ENCODE measurements at places on chromosomes 16 and 17.

GRCh38 chr16:11658896-11659708, 9.2 kb upstream of the SNN start:
- no peak for DNase-seq

DNA sequence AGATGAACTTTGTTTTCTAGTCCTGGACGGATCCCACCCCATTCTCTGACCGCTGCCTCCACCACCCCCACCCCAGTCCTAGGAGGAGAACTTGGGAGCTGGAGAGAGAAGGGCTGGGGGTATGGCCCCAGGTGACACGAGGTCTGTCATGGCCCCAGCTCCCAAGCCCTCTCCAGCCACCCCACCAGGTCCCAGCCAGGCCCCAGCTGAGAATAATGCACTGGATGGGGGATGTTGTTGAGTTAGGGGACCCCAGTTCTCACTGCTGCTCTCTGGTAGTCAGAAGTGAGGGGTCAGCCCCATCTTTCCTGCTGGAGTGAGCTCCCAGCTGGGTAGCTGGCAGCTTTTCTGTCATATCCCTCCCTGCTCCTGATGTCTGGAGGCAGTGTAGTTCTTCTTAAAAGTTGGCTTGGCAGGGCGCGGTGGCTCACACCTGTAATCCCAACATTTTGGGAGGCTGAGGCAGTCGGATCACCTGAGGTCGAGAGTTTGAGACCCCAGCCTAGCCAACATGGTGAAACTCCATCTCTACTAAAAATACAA, 4.6 kb upstream of the COL1A1 start:
- no peak for DNase-seq

- DNase-seq: no peak
Observed at GRCh38 chr16:80480664-80481063, 60.1 kb upstream of the DYNLRB2 start.

- peak; percentile 70 for DNase-seq
Observed at GRCh38 chr16:87661561-87661960, 59.3 kb downstream of the JPH3 start.

DNA sequence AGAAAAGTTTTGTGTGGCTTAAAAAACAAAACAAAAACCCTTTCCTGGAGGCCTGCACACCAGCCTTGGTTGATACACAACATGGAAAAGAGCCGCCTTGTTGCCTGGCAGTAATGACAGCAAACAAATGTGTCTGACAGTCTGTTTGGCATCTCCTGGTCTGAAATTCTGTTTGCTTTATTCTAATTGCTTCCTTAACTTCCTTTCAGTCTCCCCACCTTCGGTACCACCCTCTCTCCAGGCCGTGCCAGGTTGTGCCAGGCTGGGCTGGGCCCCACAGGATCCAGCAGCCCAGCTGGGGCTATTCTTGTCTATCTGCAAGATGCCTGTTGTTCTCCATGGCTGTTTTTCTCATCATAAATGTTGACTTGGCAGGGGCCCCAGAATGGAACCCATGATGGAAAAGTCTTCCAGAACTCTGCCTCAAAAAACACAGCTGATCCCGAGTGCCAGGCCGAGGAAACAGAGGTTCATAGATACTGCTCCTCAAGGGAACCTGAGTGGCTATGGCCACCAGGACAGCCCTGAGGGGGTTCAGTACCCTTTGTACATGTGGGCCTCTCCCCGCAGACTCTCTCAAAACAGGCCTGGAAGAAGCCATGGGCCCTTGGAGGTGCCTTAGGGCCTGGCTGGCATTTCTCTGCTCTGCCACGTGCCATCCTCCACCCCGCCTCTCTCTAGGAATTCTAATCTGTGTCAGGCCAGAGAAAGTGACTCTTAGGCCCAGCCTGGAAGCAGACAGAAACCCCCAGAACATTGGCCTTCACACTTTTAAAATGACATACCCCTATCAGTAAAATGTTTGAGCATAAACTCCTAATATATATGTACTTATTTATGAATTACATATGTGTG, 50.5 kb downstream of the YPEL2 start:
- no peak for DNase-seq

GRCh38 chr16:10169904-10170410, 12.3 kb downstream of the GRIN2A start:
- no peak for DNase-seq

GRCh38 chr16:21713549-21714368, 50.0 kb downstream of the OTOA start:
- peak; percentile 7 for DNase-seq

DNA sequence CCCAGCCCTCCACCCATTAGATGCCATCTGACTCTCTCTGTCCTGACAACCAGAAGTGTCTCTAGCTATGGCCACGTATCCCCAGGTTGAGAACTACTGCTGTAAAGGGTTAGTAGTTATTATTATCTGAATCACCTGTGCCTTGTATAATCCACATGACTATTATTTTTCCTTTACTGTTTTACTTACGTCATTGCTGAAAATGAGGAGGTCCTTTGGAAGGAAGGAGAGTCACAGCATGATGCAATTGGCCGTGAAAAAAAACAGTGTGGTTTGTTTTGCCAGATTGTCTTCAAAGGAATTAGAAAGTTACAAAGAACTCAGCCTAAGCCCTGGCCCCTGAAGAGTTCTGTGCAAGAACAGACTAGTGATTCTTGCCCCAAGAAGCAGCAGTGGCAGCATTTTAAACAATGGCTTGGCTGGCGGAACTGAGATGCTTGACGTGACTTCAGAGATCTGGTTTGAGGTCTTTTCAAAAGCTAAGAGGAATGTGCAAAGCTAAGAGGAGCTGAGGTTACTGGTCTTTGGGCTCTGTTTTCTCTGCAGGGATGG, 413.3 kb upstream of the EEF2KMT start:
- no peak for DNase-seq

DNA sequence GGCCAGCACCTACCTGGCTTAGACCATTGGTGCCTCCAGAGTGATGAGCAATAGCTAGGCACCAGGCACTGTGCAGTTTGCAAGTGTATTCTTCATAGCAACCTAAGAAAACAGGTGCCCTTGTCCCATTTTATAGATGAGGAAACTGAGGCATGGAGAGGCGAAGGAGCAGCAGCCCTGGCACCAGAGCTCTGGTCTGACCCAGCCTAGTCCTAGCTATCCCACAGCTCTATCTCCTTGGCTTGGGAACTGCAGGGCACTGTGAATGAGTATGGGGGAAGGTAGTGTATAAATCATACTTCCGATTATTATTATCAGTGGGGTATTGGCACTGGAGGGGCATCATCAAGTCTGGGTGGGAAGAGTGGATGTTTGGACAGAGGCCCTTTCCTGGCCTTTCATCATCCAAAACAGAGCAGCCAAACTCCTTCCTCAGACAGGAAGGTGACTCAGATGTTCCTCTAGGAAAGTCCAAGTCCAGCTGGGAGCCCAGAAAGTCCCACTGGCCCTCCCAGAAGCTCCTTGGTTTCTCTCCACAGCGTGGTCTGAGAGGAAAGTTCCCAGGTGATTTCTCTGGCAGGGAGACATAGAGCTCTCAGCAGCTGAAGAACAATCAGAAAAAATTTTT, 32.0 kb upstream of the PLLP start:
- DNase-seq: peak; percentile 92

GRCh38 chr17:77930780-77931768, 27.4 kb upstream of the TNRC6C start:
- DNase-seq: no peak

GRCh38 chr17:70171159-70171558, 1.8 kb downstream of the KCNJ2 start:
- DNase-seq: no peak

- DNase-seq: peak; percentile 67
Observed at GRCh38 chr17:81419319-81419885, 24.1 kb downstream of the BAHCC1 start.

- no peak for DNase-seq
Observed at GRCh38 chr16:67356396-67356795, 29.8 kb downstream of the LRRC36 start.

- DNase-seq: peak; percentile 84
Observed at GRCh38 chr16:71894229-71894920, 956 bp upstream of the IST1 start.

GRCh38 chr16:83652943-83653342, 154.8 kb upstream of the HSBP1 start:
- DNase-seq: no peak

GRCh38 chr16:6146874-6147425, 1049.4 kb upstream of the EEF2KMT start:
- DNase-seq: no peak

GRCh38 chr17:73746314-73747073, 102.2 kb upstream of the SDK2 start:
- DNase-seq: no peak

- no peak for DNase-seq
Observed at GRCh38 chr17:56679777-56680422, 86.4 kb downstream of the NOG start.

GRCh38 chr17:64599827-64600226, 62.3 kb downstream of the SMURF2 start:
- DNase-seq: no peak

- peak; percentile 10 for DNase-seq
Observed at GRCh38 chr17:36152639-36153120, 23.8 kb downstream of the TBC1D3B start.

GRCh38 chr16:89574681-89575246, 794 bp upstream of the CPNE7 start:
- DNase-seq: peak; percentile 77

DNA sequence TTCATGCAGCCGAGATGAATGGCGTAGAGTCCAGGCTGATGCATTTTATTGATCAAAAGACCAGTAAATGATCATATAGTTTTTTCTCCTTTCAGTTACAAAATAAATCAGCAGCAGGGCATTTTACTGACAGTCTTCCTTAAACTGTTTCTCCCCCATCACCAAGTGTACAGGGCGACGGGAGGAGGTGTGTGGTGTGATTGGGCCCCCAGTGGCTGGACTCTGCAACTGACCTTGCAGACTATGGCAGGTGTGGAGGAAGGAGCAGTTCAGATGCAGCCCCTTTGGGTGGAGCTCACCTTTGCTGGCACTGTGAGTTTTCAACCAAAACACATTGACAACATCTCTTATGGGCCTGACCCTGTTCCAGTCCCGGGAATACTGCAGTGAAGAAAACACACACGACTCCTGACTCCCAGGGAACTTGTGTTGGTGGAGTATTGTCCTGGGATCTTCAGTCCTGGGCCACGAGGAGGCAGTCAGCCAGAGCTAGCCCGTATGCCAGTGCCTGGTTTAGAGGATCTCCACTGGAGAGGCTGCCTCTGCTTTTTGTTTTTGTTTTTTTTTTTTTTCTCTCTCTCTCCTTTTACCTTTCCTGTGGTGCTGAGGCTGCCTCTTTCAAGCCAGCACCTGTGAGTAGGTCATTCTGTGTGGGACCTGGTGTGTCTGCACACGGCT, 29.8 kb downstream of the KIAA0513 start:
- no peak for DNase-seq
